Effector memory CD4-positive, alpha-beta T cell (primary cell): ENCODE measurements at places on chromosomes 1 and 21.
A peak's percentile ranks its signal among the peaks of the same experiment; 100 is the strongest.

GRCh38 chr1:37477946-37478345 is 3.6 kb downstream of the ZC3H12A start:
- no peak for DNase-seq

GRCh38 chr1:239817801-239818200 is 273.9 kb upstream of the FMN2 start:
- DNase-seq, result no peak

DNA sequence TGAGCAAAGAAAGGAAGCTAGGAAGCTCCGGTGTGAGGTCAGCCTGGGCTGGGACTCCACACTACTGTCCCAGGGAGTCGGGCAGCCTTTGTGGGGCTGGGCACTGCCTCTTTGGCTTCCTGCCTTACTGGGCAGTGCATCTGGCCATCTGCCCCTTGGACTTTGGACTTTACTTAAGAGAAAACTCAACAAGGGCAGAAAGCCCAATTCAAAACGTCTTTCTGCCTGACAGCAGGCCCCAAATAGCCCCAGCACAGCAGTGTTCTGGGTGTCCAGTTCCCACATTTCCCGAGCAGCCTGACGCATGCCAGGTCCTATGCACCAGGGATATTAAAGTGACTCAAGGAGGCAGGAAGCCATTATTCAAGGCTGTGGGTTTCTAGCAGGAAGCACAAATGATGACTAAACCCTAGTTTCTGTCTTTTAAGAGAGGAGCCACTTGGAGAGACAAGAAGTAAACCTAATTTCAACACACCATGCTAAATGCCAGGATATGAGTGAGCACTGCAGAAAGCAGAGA is 37.9 kb upstream of the EDEM3 start:
- no peak for DNase-seq

DNA sequence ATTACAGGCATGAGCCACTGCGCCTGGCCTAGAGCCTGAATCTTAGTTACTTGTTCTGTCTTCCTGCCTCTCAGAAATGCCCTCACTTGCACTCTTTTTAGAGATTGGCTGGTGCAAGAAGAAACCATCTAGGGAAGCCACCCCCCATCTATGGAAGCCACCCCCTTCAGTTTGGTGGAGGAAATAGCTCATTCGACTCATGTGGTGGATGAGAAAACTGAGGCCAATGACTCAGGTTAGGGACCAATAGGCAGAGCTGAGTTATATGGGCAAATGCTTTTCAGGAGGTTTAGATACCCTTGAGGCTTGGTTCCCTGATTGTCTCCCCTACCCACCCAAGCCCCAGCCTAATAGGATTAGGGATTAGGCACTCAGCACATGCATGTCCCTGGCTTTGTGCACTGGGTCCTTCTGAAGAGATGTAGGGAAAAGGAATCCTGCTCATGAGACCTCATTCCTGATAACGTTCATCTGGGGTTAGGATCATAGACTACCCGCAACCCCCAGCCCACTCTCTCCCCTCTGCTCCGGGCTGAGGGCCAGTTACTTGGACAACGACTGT is 77.1 kb downstream of the PAX7 start:
- DNase-seq, result no peak

GRCh38 chr1:27433706-27434105 is 41.3 kb downstream of the GPR3 start:
- no peak for DNase-seq

- DNase-seq, result no peak
These were observed 52.1 kb downstream of the ELK4 start for GRCh38 chr1:205579711-205580110.

DNA sequence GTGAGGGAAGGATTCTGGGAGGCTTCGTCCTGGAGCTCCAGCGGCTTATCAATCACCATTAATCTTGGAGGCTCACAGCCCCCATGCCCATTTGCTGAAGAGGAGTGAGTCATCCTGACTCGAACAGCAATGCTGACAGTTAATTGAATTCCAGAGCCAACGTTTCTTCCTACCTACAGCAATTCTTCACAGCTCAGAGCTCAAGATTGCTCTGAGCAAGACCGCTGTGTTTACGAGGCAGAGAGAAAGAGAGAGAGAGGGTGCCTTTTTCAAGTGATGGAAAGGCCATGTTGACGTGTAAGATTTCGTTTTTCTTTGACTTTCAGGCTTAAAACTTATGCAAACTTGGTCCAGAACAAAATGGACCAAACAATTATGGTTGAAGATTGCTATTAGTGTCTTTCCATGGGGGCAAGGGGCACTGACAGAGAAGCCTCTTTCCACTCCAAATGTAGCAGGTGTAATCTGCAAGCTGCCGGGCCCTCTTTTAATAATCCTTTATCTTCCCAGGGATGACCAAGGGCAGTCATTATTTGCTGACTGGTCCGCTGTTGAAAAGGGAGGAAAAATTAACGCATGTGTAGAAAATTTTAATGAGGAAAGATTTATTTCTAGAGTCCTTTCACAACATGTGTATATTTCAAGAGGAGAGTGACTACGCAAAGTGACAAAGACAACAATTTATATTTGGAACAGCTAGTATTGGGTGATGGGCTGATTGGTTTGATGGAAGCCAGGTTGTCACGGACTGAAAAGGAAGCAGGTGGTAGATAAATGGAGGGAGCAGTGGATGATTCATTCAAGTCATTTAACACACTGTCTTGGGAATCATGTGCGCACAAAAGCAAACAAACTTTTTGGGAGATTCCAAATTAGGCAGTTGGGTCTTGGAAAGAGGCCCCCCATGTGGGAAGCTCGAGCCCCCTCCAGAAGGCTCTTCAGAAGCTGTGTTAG is 136.1 kb upstream of the IRF2BP2 start:
- DNase-seq, result no peak

DNA sequence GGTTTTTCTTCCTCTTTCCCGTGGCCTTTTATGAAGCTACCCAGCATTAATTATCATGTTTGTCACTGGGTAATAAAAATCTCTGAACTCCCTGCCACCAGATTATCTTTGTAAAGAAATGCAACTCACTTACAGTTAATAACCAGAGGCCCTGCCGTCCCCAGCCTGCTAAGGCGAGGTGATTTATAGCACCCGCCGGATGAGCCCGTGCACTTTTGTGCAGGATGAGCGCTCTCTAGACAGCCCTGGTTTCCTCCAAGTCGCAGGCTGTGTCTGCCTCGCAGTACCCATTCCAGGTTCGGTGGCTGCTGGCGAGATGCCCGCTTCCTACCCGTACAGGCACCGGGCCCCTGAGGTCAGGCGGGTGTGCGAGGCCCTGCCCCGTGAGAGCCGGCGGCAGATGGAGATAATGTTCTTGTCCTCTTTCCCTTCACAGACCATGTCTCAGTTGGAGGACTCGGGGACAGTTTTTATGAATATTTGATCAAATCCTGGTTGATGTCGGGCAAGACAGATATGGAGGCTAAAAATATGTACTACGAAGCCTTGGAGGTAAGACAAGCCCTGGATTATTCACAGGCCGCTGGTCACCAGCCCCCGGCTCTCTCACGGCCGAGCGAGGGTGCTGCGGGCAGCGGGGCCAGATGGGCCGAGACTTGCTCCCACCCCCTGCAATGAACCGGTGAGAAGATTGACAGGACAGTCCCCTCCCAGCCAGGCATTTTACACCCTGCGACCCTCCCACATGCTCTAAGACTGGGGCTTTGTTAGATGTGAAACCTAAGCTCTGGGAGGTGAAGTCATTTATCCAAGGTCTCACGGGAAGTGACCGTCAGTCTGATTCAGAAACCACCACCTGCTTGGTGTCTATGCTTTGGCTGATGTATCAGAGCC is 28.5 kb upstream of the SELENON start:
- DNase-seq, result no peak

DNA sequence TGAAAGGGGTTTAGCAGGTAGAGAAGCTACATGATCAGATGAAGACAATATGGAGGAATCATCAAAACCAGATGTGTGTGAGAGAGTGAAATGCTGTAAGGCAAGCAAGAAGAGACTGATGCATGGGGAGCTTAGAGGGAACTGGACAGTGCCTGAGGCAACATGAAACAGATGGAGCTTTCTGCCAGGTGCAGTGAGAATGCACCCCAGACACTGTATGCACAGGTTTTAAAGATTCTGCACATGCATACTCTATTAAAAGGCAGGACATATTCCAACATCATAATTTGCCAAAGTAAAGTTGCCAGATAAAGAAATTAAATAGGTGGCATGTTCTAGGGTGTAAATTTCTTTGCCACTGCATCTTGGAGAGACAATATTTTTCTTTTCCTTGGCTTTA is 200.1 kb downstream of the AMY1C start:
- DNase-seq, result no peak

- no peak for DNase-seq
These were observed 21.1 kb downstream of the ESRRG start for GRCh38 chr1:216702170-216702569.

DNA sequence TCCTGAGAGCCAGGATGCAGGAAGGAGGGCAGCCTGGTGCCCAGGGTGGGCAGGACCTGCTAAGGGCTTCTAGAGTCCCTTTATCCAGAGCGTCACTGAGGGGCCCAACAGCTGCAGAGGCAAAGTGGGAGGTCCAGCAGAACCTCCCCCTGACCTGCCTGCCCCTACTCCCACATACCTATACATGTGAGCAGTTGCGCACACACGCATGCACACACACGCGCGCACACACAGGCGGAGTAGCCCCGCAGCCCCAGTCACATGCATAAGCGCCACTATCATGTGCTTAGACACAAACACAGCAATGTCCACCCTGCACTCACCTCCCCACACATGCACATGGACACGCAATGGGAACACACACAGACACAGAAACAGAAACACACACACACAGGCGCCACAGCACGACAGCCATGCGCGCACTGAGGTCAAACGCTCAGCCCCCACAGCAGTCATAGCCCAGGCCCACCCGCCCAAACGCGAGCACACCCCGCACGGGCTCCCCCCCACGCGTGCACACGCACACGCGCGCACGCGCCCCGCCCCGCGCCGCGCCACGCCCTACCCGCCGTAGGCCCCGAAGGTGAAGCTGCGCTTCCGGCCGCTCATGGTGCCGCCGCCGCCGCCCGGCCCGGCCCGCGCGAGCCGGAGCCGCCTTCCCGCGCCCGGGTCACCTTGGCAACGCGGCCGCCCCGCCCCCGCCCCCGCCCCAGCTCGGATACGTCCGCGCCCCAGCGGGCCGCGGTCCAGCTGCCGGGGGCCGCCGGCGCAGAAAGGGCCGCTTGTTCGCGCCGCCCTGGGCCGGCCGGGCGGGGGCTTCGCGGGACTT is 17.7 kb downstream of the RAP1GAP start:
- peak; percentile 18 for DNase-seq
